Upper lobe of right lung (tissue), 1 donor: ENCODE measurements at places on chromosomes 4 and X.

GRCh38 chr4:8870647-8871416 is 807 bp downstream of the HMX1 start:
- H3K36me3 ChIP-seq = no peaks in the 10 kb centered on the region
- H3K27ac ChIP-seq = no peak overlapping the region
- DNase-seq = no peak
- no peak overlapping the region for H3K4me3 ChIP-seq

DNA sequence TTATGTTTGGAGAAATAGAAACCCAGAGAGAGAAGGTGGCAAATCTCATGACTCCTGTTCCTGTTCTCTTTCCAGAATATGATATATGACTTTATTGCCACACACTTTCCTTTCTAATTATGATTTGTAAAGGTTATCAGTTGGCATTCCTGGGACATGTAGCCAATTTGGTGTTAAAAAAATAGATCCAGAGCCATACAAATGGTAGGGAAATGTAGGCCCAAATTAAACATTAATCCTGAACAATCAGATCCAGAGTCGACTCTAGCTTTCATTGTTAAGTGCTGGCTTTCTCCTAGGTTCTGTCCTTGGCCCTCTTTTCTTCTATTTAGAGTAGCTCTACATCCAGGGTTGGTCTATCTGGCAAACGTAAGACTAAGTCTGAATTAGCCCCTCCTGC is 69.8 kb upstream of the LONRF3 start:
- no peaks in the 10 kb centered on the region for H3K36me3 ChIP-seq
- no peak overlapping the region for H3K4me3 ChIP-seq
- H3K27me3 ChIP-seq = no peaks in the 10 kb centered on the region
- no peaks in the 10 kb centered on the region for H3K4me1 ChIP-seq
- DNase-seq = no peak
- no peak overlapping the region for H3K27ac ChIP-seq

GRCh38 chr4:75698963-75699228 is 25.5 kb upstream of the USO1 start:
- no peaks in the 10 kb centered on the region for H3K27me3 ChIP-seq
- H3K27ac ChIP-seq = peak overlapping the region; percentile 62
- DNase-seq = no peak
- H3K4me3 ChIP-seq = no peak overlapping the region

DNA sequence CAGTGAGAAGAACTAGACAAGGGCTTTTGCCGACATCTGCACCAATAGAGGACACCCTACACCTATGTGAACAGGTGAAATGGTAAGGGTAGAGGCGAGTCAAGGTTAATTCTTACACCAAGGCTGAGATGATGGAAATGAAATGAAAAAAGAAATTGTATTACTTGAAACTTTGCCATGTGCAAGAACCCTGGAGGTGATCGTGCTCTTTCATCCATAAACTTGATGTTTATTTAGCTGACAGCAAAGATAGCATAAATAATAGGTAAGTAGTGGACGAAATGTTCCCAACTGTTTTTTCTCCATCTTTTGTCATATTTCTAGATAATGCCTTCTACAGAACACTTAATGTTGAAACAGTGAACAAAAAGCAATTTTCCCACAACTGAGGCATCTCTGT is 162.5 kb downstream of the BANK1 start:
- DNase-seq = no peak
- no peak overlapping the region for H3K4me3 ChIP-seq
- H3K27ac ChIP-seq = no peak overlapping the region

DNA sequence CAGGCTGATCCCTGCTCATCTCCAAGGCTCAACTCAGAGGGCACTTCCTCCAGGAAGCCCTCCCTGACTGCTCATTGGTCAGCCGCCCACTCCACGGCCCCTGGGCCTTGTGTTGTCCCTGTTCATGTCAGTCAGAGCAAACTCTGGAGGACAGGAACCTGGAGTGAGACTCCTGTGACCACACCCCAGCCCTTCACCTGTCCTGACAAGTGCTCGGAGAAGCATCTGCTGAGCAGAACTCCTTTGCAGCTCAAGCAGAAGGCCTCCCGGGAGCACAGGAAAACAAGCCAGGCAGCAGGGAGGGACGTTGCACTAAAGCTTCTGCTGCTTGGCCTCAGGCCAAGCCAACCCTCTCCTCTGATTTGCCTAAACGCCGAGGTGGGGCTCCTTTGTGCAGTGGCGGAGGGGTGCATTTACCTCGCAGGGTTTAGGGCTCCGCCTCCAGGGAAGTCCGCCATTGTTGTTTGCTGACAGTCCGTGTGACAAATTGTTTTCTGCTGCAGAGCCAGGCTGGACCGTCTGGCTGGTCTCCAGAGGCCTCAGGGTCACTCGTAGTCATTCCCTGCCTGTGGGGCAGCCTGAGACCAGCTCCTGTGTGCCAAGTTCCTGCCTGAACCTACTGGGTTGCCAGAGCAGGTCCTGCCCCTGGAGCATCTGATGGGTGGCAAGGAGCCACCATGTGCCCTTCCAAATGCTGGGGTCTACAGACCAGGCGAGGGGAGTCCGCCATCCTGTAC is 61.8 kb downstream of the C4orf50 start:
- peaks cover 8% of the 10 kb centered on the region for H3K4me1 ChIP-seq
- H3K4me3 ChIP-seq = no peak overlapping the region
- no peaks in the 10 kb centered on the region for H3K27me3 ChIP-seq
- peak; percentile 66 for DNase-seq

DNA sequence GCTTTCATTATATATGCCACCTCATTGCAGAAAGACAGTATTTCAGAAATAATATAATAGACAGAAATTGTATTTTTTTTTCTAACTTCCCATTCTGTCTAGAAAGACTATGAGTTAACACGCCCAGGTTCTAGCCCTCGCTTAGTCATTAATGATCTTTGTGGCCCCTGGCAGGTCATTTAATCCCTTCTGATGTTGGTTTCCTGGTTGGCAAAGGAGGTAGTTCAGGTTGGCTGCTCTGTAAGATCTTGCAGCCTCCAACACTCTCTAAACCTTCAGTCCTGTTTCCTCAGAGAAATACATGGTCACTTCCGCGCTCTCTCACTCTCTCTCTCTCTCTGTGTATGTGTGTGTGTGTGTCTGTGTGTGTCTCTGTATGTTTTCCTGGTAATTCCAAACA is 156.3 kb upstream of the NOCT start:
- no peaks in the 10 kb centered on the region for H3K4me1 ChIP-seq
- no peak overlapping the region for H3K4me3 ChIP-seq
- H3K27me3 ChIP-seq = no peaks in the 10 kb centered on the region
- DNase-seq = no peak

- H3K27me3 ChIP-seq = no peaks in the 10 kb centered on the region
- H3K36me3 ChIP-seq = peaks cover 44% of the 10 kb centered on the region
- H3K27ac ChIP-seq = no peak overlapping the region
- no peak overlapping the region for H3K4me3 ChIP-seq
- no peak for DNase-seq
Measured at GRCh38 chr4:84803720-84804119, 162.8 kb downstream of the WDFY3 start.

DNA sequence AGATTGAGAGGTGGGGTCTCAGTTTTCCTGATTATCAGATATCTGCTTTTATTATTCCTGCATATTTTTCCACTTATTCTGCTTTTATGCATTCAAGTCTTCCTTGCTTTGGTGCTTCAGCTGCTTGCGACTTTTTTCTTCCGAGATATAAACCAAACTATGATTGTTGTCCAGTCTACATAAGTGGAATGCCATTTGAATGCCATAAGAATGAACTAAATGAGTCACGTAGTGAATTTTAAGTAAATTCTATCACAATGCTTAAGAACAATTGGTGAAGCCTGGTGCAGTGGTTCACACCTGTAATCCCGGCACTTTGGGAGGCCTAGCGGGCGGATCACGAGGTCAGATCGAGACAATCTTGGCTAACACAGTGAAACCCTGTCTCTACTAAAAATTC is 189.1 kb downstream of the PCDH18 start:
- H3K4me3 ChIP-seq = no peak overlapping the region
- no peak overlapping the region for H3K27ac ChIP-seq
- DNase-seq = no peak
- no peaks in the 10 kb centered on the region for H3K4me1 ChIP-seq
- no peaks in the 10 kb centered on the region for H3K27me3 ChIP-seq

- H3K36me3 ChIP-seq = no peaks in the 10 kb centered on the region
- no peak for DNase-seq
- H3K4me3 ChIP-seq = no peak overlapping the region
- no peak overlapping the region for H3K27ac ChIP-seq
Measured at GRCh38 chrX:105837232-105837631, 14.9 kb downstream of the NRK start.
